ENCODE measurements at places on chromosomes 1 and 21. TPM values are rescaled to one million over a fixed set of nuclear protein-coding genes. Genes with fewer than 3 reads are reported as not detected.

Gene PADI2
- 0.46 TPM for total RNA-seq

Gene AK5
- total RNA-seq: 0.97 TPM

DNA sequence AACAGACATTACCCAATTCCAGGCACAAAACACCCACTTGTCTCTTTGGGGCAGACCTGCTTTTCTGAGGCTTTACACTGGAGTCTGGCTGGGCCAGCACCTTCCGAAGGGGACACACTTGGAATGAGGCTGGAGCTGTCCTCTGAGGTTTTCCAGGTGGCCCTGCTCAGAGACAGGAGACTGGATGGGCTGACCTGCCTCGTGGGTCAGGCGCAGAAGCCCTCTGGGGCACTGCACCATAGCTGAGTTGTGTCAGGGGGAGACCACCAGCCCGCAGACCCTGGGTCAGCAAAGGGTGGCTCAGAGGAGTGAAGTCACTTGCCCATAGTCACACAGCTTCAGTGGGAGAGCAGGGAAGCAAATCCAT lies 1.8 kb downstream of the SH2D5 start:
- H3K27me3 ChIP-seq: peaks cover 40% of the 10 kb centered on the region
- H3K4me1 ChIP-seq: peaks cover 36% of the 10 kb centered on the region
- H3K36me3 ChIP-seq: no peaks in the 10 kb centered on the region
- no peak for DNase-seq
- no peak overlapping the region for H3K27ac ChIP-seq

- H3K4me3 ChIP-seq: no peak overlapping the region
- peaks cover 13% of the 10 kb centered on the region for H3K4me1 ChIP-seq
Observed at GRCh38 chr1:84376000-84376910, 22.0 kb upstream of the DNASE2B start.

- no peaks in the 10 kb centered on the region for H3K27me3 ChIP-seq
- H3K4me3 ChIP-seq: no peak overlapping the region
- peaks cover 31% of the 10 kb centered on the region for H3K36me3 ChIP-seq
- no peak for DNase-seq
Observed at GRCh38 chr1:30990591-30990990, 74.9 kb downstream of the PUM1 start.

GRCh38 chr1:11466416-11466815 lies 12.5 kb upstream of the DISP3 start:
- H3K36me3 ChIP-seq: no peaks in the 10 kb centered on the region
- peaks cover 78% of the 10 kb centered on the region for H3K27me3 ChIP-seq
- DNase-seq: no peak
- H3K4me3 ChIP-seq: no peak overlapping the region
- H3K27ac ChIP-seq: no peak overlapping the region
- no peaks in the 10 kb centered on the region for H3K4me1 ChIP-seq

All from esophagus muscularis mucosa (tissue), 4 donors.